Pulmonary artery endothelial cell (primary cell): ENCODE measurements at places on chromosomes 7 and 10. TPM values are rescaled to one million over a fixed set of nuclear protein-coding genes. Genes with fewer than 3 reads are reported as not detected.

TMEM106B gene
- 34.0 and 35.9 TPM in 2 replicates for total RNA-seq

PLEKHS1 gene
- total RNA-seq, result not detected in 2 replicates

NKX6-2 gene
- not detected in 2 replicates for total RNA-seq

PTPN20 gene
- total RNA-seq, result 0.26 and 1.7 TPM in 2 replicates

NKX2-3 gene
- total RNA-seq, result 0.07 TPM in 1 of 2 replicates, not detected in the other

EIF5AL1 gene
- 0.40 and 0.67 TPM in 2 replicates for total RNA-seq

EEPD1 gene
- total RNA-seq, result 0.28 and 0.33 TPM in 2 replicates

UPK3BL2 gene
- 1.2 and 1.3 TPM in 2 replicates for total RNA-seq

ZCCHC24 gene
- 5.1 and 5.7 TPM in 2 replicates for total RNA-seq

DNA sequence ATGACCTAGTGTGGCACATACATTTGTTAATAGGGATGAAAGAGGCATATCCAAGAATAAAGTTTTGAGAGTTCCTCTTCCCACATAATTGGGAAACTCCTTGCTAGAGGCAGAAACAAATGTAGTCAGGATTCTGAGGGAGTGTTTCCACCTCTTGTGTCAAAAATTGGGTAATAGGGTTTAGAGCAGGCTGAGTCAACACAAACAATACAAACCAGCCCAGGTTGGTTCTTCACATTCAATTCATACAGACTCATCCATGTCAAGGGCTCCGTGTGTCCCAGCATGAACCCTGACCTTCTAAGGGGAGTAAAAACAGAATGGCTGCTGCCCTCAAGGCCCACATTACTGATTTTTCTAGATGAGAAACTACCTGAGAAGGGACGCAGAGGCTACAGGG is 75.3 kb downstream of the GLI3 start:
- no peak for DNase-seq

GRCh38 chr10:11225935-11226334 is 208.3 kb downstream of the CELF2 start:
- no peak for DNase-seq

DNA sequence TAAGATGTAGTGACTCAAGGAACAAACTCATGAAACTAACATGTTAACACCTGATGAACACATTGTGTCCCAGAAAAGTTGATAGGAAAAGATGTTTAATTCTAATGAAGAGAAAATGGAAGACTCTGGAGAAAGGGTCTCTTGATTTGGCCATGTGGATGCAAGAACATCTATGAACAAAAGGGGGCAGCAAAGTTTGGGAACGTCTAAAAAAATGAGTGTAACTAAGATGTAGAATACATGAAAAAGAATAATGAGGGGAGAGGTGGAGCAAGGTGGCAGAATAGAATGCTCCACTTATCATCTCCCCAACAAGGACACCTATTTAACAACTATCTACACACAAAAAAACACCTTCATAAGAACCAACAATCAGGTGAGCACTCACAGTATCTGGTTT is 805.1 kb downstream of the TNS3 start:
- DNase-seq, result no peak

DNA sequence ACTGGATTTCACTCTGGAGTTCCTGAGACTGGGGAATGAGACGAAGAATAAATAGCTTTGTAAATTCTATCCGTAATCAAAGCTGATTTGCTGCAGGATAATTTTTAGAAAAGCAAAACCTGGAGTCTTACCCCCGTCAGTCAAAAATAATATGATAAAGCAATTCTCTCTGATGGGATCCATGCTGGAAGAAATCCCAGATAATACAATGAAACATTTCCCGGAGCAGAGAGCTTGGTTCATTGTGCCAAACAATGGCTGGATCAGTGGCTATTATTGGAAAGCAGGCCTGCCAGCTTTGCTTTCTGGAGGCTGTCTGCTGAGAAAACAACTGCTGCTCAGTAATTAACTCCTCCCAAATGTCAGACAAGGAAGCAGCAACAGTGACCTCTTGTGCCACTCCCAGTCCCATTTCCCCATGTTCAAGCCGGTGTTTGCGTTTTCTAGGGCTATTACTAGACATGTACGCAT is 609.4 kb upstream of the PCDH15 start:
- no peak for DNase-seq

- DNase-seq, result no peak
These were observed 203.0 kb upstream of the MEOX2 start for GRCh38 chr7:15889507-15889906.

GRCh38 chr7:75957021-75957736 is 37.2 kb downstream of the TMEM120A start:
- DNase-seq, result no peak

DNA sequence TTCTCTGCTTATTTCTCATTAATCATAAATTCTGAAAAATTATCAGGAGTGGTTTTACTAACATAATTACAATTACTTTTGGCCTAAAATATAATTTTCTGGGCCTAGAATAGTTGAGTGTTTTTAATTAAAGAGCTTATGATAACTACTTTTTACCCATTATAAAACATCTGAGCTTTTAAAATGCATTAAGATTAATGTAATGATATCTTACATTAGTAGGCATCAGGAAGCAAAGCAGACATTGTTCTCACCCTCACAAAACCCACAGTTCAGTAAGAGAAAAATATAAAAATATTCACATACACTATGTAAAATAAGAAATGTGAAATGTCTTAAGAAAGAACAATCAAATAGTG is 443.7 kb upstream of the SEMA3A start:
- no peak for DNase-seq

- DNase-seq, result no peak
These were observed 9.8 kb upstream of the SAMD8 start for GRCh38 chr10:75101416-75102251.

DNA sequence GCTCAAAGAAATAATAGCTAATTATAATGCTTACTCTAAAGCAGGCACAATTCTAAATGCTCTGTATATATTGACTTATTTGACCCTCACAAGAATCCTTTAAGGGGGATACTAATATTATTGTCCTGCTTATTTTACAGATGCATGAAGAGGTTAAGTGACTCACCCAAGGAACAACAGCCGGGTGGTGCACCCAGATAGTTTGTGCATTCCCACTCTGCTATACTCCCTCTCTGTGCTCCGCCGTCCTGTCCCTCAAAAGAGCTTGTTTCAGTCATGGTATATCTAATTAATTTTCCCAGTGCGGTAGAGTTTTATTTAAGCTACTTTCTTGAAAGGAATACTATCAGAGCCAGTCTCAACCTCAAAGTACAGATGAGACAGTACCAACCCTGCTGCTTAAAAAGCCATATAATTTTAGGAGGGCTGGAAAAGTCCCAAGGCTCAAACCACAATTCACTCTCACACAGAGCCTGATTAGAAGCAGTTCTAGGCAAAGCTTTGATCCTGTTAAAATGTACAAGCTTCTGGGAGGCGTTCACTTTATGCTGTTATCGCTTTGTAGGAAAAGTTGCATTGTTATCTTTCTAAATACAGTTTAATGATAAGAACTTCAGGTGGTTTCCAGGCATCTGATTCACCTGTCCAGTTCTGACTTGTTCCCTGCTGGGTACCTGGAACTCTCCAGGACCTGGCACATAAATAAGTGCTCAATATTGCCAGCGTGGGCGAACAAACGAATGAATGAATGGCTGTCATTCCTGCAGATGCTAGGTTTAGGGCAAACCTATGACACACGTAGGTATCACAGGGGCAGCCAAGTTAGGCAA is 261.5 kb upstream of the KLF14 start:
- no peak for DNase-seq

- no peak for DNase-seq
These were observed 27.3 kb downstream of the SH3PXD2A start for GRCh38 chr10:103828107-103828506.

GRCh38 chr7:104156842-104157277 is 51.0 kb downstream of the ORC5 start:
- no peak for DNase-seq

GRCh38 chr10:12772797-12773587 is 228.5 kb downstream of the CCDC3 start:
- DNase-seq, result no peak

- DNase-seq, result no peak
These were observed 9.8 kb downstream of the HSPA12A start for GRCh38 chr10:116732573-116732972.

DNA sequence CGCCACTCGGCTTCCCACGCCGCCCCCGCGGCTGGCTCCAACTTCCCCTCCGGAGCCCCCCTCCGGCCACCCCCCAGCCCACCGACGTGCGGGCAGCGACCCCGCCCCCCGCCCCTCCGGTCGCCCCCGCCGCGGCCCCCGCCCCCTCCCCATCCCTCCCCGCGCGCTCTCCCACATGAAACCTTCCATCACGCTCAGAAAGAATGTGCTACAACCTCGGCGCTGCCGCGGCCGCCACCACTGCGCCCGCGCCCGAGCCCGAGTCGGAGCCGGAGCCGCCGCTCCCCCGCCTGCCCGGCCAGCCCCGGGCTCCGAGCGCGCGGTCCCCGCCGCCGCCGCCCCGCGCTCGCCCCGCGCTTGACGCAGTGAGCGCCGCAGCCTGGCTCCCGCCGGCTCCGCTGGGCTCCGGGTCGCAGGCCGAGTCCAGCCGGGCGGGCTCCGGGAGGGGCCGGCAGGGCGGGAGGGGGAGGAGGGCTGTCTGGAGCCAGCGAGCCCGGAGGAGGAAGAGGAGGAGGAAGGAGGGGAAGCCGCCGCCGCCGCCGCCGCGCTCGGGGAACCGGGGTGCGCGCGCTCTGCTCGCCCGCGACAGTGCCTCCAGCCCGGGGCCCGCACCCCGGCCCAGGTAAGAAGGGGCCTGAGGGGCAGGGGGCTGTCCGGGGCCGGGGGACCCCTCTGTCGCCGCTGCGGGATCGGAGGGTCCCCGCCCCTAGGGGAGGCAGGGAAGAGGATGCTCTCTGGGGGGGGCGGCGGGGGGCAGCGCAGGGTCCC is 4.3 kb upstream of the ELFN1 start:
- no peak for DNase-seq

GRCh38 chr10:113961182-113962031 is 82.3 kb upstream of the ADRB1 start:
- no peak for DNase-seq

DNA sequence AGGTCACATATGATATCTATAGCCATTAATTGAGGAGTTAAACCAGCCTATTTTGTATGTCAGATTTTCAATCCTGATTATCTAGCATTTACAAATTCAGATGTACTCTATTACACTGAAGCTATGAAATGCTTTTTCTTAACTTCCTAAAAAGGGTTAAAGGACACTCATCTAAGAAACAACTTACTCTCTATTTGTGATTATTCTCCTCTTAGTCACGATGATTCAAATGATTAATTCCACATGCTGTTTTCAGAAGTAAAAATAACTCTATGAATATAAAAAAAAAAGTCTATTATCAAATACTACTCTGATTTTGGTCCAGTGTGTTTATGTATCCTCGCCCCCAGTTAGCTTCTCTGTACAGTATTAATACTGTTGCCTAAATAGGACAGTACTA is 1199.9 kb downstream of the GATA3 start:
- no peak for DNase-seq

- DNase-seq, result no peak
These were observed 268.9 kb upstream of the SEMA3C start for GRCh38 chr7:81187753-81188152.

DNA sequence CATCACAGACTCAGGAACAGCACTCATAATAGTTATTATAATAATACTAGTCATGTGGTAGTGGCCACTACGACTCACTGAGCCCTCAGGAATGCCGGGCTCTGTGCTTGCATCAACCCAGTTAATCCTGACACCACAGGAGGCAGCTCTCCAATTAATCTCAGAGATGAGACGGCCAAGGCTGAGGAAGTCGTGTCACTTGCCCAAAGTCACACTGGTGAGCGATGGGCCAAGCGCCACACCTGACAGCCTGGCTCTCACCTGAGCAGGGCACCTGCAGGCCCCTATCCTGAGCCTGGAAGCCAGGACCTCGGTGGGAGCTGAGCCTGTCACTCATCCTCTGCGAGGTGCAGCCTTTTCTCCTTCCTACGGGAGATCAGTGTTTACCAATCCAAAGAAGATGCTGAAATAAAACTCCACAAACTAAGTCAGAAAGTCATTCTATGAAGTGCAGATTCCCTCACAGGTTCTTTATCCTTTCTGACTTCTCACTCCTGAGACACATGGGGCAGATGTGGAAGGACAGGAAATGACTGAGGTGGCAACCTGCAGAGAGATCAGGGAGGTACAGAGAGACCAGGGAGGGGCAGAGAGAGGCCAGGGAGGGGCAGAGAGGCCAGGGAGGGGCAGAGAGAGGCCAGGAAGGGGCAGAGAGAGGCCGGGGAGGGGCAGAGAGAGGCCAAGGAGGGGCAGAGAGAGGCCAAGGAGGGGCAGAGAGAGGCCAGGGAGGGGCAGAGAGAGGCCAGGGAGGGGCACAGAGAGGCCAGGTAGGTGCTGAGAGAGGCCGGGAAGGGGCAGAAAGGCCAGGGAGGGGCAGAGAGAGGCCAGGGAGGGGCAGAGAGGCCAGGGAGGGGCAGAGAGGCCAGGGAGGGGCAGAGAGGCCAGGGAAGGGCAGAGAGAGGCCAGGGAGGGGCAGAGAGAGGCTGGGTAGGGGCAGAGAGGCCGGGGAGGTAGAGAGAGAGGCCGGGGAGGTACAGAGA is 38.5 kb downstream of the VIPR2 start:
- no peak for DNase-seq

DNA sequence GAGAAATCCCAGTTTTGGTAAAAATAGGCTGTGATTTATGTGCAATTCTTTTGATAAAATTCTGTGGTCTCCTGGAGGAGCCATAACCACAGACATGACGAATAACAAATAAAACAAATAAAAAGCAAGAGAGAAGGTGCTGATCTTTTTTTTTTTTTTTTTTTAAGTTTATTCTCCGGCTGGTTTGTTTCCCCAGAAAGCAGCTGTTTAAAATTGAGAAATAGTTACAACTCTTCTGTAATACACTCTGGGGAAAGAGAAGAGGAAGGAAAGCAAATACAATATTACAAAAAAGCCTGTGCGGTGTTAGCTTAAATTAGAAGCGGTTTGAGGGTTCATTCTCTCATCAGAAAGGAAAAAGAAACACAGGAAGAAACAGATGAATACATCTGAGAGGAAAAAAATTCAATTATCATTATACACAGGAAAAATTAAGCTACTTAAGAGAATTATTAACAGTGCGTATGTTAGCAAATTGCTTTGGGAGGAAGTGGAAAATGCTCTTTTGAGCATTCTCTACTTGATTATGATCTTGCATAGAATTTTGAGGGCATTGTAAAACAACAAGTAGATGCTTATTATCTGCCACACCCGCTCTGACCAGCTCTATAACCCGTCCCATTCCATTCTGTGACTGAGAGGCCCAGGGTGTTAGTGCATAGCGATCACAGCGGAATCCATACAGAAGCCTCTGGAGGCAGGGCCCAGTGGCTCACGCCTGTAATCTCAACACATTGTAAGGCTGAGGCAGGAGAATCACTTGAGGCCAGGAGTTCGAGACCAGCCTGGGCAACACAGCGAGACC is 40.6 kb upstream of the WAC start:
- no peak for DNase-seq

DNA sequence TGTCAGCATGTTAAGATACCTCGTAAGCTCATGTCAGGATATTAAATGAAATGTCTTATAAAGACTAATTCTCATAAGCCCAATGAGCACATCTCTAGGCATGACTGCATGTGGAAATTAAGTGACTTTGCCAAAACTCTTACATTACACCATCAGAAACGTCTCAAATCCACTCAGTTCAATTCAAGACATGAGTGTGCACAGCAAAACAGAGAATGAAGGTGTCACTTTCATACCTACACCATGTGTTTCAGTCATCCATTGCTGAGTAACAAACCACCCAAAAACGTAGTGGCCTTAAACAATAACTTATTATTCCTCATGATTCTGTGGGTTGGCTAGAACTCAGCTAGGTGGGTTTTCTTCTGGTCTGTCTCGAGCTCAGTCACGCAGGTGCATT is 99.8 kb downstream of the ATE1 start:
- no peak for DNase-seq
